NCI-H1092 treated with DMSO at 0.1 percent for 48 hours (cell line): ENCODE measurements at places on chromosomes 6 and 20.

DNA sequence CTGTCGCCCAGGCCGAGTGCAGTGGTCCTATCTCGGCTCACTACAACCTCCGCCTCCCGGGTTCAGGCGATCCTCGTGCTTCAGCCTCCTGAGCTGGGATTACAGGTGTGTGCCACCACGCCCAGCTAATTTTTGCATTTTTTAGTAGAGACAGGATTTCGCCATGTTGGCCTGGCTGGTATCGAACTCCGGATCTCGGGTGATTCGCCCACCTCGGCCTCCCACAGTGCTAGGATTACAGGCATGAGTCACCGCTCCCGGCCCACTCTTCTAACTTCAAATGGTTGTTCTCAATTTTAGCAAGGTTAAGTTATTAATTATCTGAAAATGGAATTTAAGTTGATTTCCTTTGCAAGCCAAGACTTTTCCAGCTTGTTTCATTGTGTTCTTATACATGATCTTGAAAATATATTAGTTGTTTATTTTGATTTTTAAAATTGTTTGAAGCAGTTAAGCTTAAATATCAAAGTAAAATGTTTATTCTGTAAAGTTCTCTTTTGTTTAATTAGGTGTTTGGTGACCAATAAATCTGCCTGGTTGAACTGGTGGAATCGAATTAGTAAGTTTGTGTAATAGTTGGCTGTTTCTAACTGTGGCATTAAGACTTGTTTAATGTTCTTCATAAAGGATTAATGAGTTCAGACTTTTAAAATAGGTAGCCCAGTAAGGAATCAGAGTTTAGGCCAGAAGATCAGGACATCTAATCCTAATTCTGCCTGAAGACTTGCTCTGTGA is 2.3 kb downstream of the PM20D2 start:
- DNase-seq, result no peak

DNA sequence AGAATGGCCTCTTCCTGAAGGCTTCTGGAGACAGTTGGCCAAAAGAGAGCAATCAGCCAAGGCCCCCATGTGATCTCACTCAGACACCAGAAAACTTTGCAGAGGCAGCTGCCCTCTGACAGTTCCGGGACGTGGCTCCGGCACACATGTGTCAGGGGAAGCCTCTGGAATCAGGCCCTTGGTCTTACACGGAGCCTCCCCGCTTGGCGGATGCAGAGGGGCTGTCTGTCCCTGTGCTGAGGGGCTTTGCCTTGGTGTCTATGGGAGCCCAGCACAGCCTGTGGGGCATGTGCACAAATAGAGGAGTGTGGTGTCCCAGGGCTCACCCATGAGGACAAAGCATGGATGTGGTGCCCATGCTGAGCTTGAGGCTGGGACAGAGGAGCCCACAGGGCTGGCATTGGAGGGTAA is 13.8 kb downstream of the SIGLEC1 start:
- DNase-seq, result no peak

DNA sequence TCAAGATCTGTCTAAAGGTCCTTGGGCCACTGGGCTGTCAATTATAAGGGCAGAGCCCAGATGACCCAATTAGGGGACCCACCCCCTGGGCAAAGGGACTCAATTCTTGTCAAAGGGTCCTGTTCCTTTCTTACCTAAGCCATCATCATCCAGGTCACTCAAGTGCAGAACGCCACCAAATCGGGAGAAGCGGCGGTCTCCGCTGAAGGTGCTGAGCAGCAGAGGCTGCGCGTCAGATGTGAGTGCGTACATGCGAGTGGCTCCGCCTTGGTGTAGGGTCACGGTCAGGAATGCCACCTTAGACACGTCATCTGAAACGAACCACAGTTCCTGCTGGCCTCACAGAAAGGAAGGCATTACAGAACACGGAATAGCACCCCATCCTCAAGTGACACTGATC is 34.2 kb downstream of the MRS2 start:
- no peak for DNase-seq

DNA sequence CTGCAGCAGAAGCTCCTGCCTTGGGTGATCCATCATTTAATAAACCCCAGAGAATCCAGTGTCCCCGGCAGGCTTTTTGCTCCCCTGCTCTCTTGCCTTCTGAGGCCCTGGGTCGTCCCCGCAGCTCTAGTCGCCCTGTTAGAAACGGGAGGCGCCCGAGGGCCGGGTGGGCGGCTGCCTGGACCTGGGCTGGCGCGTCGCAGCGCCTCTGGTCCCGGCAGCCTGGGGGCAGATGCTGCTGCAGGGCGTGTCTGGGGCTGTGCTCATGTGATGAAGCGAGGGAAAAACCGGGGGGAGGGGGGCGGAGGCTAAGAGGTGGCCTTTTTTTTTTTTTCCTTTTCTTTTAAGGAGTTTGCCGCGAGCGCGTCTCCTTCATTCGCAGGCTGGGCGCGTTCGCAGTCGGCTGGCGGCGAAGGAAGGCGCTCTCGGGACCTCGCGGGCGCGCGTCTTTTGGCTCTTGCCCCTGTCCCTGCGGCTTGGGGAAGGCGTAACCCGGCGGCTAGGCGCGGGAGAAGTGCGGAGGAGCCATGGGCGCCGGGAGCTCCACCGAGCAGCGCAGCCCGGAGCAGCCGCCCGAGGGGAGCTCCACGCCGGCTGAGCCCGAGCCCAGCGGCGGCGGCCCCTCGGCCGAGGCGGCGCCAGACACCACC is 394 bp downstream of the AKAP12 start:
- DNase-seq, result peak; percentile 46

GRCh38 chr20:32189691-32190615 is 17.6 kb downstream of the PLAGL2 start:
- DNase-seq, result peak; percentile 64

DNA sequence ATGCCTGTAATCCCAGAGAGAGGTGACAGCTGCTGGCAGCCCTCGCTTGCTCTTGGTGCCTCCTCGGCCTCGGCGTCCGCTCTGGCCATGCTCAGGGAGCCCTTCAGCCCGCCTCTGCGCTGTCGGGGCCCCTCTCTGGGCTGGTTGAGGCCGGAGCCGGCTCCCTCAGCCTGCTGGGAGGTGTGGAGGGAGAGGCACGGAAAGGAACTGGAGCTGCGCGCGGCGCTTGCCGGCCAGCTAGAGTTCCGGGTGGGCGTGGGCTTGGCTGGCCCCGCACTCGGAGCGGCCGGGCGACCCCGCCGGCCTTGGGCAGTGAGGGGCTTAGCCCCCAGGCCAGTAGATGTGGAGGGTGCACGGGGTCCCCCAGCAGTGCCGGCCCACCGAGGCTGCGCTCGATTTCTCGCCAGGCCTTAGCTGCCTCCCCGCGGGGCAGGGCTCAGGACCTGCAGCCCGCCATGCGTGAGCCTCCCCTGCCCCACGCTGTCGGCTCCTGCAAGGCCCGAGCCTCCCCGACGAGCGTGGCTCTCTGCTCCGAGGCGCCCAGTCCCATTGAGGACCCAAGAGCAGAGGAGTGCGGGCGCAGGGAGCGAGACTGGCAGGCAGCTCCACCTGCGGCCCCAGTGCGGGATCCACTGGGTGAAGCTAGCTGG is 34.6 kb downstream of the C6orf52 start:
- DNase-seq, result no peak

DNA sequence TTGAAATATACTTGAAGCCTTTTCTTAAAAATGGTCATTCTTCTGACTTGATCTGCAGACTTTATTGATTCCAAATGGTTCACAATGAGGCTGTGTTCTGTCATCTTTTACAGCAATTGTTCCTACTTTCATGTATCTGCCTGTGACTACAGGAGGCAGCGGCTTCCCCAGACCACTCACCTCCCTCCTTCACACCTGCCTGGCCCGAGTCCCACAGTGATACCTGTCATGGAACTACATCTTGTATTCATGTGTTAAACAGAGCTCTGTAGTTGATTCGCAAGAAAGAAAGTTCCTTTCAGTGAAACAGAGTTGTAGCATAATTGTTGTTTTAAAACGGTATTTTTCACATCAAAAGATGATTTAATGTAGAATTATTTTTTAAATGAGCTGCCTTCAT is 673.5 kb upstream of the AGPAT4 start:
- no peak for DNase-seq

- DNase-seq, result peak; percentile 48
These were observed 10.2 kb downstream of the UBE3D start for GRCh38 chr6:83055366-83055964.

DNA sequence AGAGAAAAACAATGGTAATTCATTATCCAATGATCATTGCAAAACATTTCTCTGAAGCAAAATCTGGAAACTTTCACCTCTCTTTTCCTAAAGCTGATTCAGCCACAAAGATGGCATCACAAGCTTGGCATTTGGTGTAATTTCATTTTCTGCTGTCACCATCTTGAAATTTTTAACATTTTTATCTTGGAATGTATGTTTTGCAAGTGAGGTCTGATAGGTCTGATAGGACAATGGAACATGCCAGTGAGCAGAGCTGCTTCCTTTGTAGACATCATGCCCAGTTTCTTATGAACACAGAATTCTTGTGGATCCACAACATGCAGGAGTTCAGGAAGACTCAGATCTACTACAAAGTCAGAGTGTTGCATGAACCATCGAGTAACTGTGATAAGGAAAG is 969.6 kb downstream of the EYS start:
- DNase-seq, result no peak

DNA sequence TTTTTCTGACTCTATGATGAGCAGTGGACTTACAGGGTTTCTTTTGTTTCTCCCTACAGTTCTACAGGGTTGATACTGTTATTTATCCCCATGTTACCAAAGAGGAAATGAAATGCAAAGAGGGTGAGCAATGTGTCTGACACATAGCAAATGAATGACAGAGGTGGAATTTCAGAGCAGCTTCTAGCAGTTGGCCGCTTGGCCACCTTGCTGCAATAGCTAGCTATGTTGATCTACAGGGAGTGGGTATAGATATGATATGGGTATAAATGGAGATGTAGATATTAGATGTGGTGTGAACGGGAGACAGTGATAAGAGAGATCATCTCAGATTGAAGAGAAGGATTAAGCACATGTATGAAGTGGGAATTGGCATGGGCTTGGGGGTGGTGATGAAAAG is 10.9 kb upstream of the SLC22A3 start:
- DNase-seq, result no peak

DNA sequence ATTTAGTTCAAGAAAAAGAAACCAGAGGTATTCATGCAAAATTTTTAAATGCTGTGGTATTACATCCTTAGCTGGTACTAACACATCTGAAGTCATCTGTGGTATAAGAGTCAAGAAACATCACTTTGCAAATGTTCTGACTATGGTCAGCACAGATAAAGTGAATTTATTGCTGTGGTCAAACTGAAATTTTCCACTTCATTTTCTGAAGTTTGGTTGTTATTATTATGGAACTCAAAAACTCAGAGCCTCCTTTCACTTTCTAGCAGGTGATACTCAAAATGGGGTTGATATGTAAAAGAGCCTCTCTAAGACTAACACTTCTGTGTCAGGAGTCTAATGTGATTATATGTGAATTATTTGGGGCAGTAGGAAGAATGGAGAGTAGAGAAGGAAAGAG is 257.8 kb downstream of the RNGTT start:
- DNase-seq, result no peak

DNA sequence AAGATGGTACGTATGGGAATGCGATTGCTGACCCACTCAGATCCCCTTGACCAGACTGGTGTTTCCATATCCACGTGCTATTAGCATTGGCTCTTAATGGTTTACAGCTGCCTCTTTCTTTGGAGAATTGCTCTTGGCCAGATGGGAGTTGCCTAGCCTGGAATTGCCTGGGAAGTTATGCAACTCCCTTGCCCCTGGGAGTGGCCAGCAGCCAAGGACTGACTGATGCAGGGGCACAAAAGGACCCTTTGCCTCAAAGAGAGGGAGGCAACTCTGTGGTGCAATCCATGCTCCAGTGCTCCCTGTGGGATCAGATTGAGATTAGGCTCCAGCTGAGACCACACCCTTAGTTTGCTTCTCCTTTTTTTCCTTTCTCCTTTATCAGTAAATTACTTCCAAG is 203.5 kb upstream of the JAG1 start:
- no peak for DNase-seq

GRCh38 chr6:167153521-167153959 is 4.2 kb downstream of the GPR31 start:
- no peak for DNase-seq

- DNase-seq, result no peak
These were observed 101.5 kb upstream of the SCP2D1 start for GRCh38 chr20:18712131-18712530.

- peak; percentile 90 for DNase-seq
These were observed 53.6 kb downstream of the CDH26 start for GRCh38 chr20:60011512-60012507.

DNA sequence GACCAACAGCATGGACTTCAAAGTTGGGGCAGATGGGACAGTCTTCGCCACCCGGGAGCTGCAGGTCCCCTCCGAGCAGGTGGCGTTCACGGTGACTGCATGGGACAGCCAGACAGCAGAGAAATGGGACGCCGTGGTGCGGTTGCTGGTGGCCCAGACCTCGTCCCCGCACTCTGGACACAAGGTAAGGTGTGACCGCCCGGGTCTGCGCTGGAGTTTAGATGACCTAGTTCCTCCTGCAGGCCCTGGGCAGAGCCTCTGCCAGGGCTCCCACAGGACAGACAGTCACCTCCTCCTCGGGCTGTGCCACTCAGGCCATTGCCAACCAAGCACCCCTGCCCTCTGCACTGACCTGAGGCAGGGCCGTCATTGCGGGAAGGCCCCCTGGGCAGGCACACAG is 322.1 kb downstream of the TAF4 start:
- no peak for DNase-seq

- DNase-seq, result no peak
These were observed 43.4 kb upstream of the SPTLC3 start for GRCh38 chr20:12965212-12965869.

- no peak for DNase-seq
These were observed 4.2 kb upstream of the TTPAL start for GRCh38 chr20:44471481-44471882.

- DNase-seq, result no peak
These were observed 43.9 kb downstream of the FILIP1 start for GRCh38 chr6:75449630-75450206.

DNA sequence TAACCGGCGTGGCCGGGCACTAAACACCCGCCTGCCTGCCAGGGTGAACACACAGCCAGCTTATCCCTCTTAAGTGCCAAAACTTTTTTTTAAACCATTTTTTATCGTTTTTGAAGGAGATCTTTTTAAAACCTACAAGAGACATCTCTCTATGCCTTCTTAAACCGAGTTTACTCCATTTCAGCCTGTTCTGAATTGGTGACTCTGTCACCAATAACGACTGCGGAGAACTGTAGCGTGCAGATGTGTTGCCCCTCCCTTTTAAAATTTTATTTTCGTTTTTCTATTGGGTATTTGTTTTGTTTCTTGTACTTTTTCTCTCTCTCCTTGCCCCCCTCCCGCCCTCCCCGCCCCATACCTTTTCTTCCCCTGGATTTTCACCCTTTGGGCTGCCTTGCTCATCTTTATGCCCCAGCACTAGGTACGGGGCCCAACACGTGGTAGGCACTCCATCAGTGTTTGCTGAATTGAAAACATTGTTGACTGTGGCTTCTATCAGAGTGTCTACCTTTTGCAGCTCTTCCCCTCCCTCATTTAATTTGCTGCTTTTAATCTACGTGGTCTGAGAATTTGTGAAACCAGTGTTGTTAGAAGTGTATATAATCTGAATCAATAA is 1.5 kb downstream of the ZCCHC3 start:
- DNase-seq, result no peak

DNA sequence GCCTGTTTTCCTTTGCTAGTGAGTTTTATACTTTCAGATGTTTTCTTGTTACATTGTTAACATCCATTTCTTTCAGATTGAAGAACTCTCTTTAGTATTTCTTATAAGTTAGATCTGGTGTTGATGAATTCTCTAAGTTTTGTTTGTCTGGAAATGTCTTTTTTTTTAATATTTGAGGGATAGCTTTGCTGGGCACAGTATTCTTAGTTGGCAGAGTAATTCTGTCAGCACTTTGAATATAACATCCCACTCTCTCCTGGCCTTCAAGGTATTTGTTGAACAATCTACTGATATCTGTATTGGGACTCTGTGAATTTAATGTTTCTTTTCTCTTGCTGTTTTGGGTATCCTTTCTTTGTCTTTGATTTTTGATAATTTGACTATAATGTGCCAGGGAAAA is 79.4 kb upstream of the UST start:
- DNase-seq, result no peak
